Stimulated activated memory B cell treated with anti-CD40 and anti-IgM and Interleukin-4, amounts not matched to agents 10 μg/mL and 1 μg/mL and 100 μg/mL, for 72 hours (primary cell): ENCODE measurements at places on chromosomes 13 and 19.

DNA sequence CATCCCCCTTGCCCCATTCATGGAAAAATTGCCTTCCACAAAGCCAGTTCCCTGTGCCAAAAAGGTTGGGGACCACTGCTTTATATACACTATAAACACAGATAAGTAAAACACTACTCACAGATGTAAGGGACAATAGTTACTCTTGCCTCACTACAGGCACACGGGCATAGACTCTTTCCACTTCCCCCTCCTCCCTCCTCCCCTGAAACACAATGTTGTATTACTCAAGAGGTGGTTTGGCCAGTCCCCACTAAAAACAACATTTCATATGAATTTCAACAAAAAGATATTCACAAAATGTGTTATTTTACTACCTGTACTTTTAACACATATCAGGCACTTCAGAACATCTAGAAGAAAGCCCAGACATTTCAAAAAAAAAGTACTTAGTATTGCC, 45.1 kb downstream of the EPSTI1 start:
- ATAC-seq: no peak

DNA sequence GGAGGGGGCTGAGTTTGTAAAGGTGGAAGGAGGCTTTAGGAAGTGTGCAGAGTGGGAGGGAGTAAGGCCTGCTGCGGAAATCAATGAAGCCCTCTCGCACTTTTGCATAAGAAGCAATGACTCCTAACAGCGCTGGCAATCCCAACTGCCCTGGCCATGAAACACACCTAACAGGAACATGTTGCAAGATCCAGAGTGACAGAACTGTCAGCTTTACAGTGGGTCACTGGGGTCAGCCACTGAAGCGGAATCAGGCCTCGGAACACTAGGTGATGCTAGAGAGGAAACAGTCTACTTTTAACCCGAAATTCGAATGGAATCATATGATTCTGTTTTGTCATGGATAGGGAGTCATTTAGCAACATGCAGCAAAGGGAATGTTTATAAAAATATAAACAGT, 54.4 kb downstream of the FGF14 start:
- no peak for ATAC-seq

DNA sequence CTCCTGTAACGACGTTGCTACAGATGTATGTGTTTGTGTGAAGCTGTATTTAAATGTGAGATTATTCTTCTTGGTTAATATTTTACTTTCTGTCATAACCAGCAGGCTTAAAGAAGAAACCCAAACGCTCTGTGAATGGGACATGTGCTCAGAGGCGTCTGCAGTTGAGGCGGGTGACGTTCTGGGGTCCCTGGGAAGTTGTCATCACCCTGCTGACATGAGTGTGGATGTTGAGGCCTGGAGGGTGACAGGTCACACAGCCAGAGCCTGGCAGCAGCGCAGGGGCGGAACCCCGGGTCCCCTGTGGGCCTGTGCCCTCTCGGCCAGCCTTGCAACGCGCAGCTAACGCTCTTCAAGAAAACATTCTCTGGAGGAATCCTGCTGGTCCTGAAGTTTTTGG, 16.6 kb downstream of the RASA3 start:
- ATAC-seq: no peak

- ATAC-seq: no peak
These were observed 28.7 kb upstream of the KCTD15 start for GRCh38 chr19:33767898-33768413.

DNA sequence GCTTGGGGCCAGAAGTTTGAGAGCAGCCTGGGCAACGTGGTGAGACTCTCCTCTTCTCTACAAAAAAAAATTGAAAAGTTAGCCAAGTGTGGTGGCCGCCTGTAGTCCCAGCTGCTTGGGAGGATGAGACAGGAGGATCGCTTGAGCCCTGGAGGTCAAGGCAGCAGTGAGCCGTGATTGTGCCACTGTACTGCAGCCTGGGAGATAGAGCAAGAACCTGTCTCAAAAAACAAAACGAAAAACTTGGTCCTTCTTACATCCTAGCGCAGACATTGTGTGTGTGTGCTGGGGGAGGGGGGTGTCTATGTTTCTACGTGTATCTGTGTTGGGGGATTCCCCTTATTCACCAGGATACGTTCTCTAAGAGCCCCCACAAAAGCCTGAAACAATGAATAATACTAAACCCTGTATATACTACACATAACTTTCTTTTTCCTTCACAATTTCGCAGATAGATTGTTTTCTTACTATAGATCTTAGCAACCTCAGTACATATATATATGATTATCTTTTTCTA, 7.9 kb downstream of the AXL start:
- no peak for ATAC-seq

- ATAC-seq: no peak
These were observed 25.7 kb downstream of the CHAMP1 start for GRCh38 chr13:114339857-114340534.

GRCh38 chr13:89740994-89741685, 1606.3 kb upstream of the MIR17HG start:
- no peak for ATAC-seq

GRCh38 chr19:2186071-2186846, 22.5 kb downstream of the DOT1L start:
- no peak for ATAC-seq

- no peak for ATAC-seq
These were observed 44.6 kb downstream of the ZNF787 start for GRCh38 chr19:56076498-56076897.

DNA sequence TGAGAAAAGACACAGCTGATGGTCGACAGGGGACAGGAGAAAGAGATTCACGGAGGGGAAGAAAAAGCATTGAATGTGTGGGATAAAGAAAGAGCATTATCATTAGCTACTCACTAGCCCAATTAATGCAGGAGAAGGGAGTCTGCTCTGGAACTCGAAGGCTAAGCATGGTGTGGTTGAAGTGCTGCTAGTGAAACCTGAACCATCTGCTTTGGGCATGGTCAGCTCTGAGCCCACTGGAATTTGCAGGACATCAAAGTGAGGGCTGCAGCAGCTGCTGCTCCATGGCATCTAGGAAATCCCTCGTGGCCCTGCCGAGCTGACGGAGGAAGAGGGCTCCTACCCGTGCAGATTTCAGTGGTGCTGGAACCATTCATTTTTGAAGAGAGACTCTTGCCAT, 320.3 kb downstream of the ATP8A2 start:
- ATAC-seq: no peak

- ATAC-seq: no peak
These were observed 50.8 kb downstream of the RFX2 start for GRCh38 chr19:6059396-6059947.

- no peak for ATAC-seq
These were observed 211.2 kb upstream of the RXFP2 start for GRCh38 chr13:31528176-31528575.

- ATAC-seq: no peak
These were observed 52.2 kb upstream of the RANBP3 start for GRCh38 chr19:6030214-6030507.

GRCh38 chr19:28575816-28576215, 637.1 kb downstream of the UQCRFS1 start:
- no peak for ATAC-seq

- no peak for ATAC-seq
These were observed 45.4 kb downstream of the MYO16 start for GRCh38 chr13:108674771-108675170.

GRCh38 chr19:55132453-55133129, 15.2 kb upstream of the PPP1R12C start:
- ATAC-seq: no peak

- ATAC-seq: no peak
These were observed 16.4 kb upstream of the UPF3A start for GRCh38 chr13:114264886-114265611.

GRCh38 chr13:79379274-79379673, 26.8 kb downstream of the RBM26 start:
- ATAC-seq: no peak
